Eye (tissue), 1 donor: ENCODE measurements at places on chromosomes 13 and 19.

DNA sequence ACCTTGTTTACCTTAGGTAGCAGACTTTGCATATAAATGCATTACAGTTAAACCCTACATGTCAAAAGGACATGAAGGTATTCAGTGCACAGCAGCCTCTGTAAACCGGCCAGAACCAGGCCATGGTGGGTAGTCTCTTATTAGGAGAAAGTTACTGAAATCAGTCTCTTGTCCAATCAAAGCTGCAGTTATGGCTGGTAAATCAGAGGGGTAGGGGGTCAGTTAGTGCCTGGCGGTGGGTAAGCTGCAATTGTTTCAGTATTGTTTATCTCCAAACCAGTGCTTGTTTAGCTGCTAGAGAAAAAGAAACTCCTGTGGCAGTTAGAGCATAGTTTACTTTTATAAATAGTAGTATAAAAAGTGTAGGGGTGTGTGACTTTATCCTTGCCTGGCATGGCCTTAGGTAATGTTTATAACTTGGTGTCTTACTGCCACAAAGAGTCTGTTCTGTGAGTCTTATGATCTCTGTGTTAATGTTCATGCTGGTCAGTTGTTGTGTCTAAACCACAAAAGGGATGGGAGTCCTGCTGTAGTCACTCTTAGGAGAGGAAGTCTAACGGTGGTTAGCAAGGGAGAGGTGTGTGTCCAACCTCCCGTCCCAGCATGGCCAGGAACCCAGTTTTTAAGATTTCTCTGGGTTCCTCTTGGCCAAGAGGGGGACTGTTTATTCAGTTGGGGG is 28.0 kb downstream of the CHST8 start:
- DNase-seq, result no peak

- DNase-seq, result peak; percentile 87
Measured at GRCh38 chr19:12778017-12778904, 2.9 kb upstream of the HOOK2 start.

- DNase-seq, result no peak
Measured at GRCh38 chr13:75363371-75363770, 118.6 kb downstream of the TBC1D4 start.

GRCh38 chr19:44856421-44857083 is 10.5 kb downstream of the NECTIN2 start:
- no peak for DNase-seq

GRCh38 chr13:113879017-113879416 is 15.1 kb upstream of the GAS6 start:
- peak; percentile 74 for DNase-seq

DNA sequence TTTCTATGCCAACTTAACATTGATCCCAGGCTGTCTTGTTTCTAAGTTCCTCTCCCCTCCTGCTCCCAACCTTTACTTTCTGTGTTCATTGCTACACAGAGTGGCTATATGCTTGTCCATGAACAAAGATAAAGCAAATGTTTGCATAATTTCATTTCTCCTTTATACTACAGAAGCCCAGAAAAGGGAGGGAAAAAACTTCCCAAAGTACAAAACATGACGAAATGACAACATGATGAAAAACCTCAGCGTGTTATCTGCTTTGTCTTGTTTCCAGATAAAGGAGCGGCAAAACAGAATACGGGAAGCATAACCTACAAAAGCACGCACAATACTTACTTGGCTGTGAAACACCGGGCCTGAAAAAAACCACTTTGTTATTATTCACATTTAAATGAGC is 336.8 kb downstream of the DNAJC15 start:
- DNase-seq, result no peak

DNA sequence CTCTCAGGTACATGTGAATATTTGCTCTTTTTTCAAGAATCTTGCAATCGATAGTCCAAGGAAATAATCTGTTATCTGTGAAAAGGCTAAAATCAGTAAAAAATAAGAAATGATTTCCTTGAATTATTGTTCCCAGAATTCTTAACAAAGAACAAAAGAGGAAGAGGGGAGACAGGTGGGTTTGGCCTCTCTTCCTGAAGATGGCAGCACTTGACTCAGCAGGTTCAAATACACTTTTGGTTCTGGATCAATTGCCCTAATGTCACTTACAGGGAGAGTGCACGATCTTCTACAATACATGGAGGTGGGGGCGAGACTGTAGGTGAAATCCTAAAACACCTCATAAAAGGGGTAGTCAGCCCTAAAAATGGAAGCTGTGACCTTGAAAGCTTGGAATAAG is 358.7 kb downstream of the IRS2 start:
- no peak for DNase-seq

GRCh38 chr19:43639519-43640423 is at the start of gene CADM4:
CADM4 (minus strand) TSS chr19:43639850; CDS start chr19:43639790, 60 bp downstream.
- peak; percentile 65 for DNase-seq

DNA sequence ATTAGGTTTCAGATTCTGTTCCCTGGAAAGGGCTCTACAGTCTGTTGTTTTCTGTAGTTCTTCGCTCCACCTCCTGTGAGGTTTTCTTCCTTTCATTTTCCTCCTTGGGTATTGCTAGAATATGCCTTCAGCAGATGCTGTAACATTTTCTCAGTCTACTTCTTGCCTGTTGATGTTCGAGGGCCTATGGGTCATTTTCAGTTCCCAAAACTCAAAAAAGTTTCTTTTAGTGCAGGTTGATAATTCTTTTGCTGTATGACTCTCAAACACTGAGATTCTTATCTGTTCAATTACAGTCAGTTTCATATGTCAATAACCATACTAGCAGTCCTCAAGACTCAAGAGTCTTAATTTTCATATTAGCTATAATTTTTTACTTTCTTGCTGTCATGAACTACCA is 268.3 kb downstream of the RFC3 start:
- DNase-seq, result no peak

GRCh38 chr13:51451467-51452360 is 1.1 kb downstream of the INTS6 start:
- DNase-seq, result peak; percentile 89

DNA sequence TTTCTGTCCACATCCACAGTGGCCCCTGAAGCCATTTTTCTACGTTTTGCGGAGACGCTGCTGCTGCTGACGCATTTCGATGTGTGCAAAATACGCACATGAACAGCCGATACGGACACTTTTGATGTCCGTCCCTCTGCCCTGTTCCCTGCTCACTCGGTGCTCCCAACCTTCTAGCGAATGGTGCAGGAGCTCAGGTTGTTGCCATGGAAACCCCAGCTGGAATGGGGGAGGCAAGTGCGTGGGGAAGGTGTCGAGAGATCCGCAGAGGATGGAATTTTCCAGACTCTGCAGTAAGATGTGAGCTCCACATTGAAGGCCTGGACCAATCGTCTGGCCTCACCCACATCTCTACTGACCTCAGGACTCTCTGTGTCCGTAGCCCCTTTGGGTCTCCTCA is 109.2 kb upstream of the USP29 start:
- DNase-seq, result no peak

- DNase-seq, result peak; percentile 85
Measured at GRCh38 chr13:31909864-31910551, 121.6 kb upstream of the FRY start.

- peak; percentile 79 for DNase-seq
Measured at GRCh38 chr19:3274942-3275582, 50.6 kb downstream of the CELF5 start.

- DNase-seq, result peak; percentile 47
Measured at GRCh38 chr13:109707044-109707741, 79.2 kb downstream of the IRS2 start.

DNA sequence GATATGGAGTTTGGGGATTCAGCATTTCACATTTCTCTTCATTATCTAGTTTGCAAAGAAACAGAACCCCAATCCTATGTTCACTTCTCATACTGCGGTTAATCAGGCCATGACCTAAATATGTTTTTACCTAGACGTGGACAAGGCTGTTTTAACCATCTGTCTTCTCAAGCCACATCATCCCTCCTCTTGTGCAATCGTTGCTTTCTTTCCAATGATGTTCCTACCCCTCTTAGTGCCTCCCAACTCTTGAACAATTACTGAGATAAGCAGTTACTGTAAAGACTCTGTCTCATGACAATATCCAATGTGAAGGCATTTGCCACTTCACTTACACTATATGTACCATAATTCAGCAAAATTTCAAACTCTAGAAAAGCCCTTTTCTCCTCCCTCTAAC is 406.2 kb downstream of the LIG4 start:
- no peak for DNase-seq

- DNase-seq, result peak; percentile 59
Measured at GRCh38 chr13:110124201-110124940, 182.6 kb downstream of the COL4A1 start.

- DNase-seq, result no peak
Measured at GRCh38 chr13:113497217-113497616, 6.7 kb upstream of the DCUN1D2 start.

DNA sequence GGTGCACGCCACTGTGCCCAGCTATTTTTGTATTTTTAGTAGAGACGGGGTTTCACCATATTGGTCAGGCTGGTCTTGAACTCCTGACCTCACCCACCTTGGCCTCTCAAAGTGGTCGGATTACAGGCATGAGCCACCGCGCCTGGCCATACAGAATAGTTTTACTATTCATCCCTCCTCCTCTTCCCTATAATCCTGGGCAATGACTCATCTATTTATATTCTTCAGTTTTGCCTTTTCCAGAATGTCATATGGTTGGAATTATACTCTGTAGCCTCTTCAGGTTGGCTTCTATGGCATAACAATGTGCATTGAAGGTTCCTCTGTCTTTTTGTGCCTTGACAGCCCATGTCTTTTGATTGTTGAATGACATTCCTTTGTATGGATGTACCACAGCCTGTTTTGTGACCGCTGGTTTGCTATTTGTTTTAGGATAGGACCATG is 22.2 kb upstream of the LRP3 start:
- DNase-seq, result no peak

DNA sequence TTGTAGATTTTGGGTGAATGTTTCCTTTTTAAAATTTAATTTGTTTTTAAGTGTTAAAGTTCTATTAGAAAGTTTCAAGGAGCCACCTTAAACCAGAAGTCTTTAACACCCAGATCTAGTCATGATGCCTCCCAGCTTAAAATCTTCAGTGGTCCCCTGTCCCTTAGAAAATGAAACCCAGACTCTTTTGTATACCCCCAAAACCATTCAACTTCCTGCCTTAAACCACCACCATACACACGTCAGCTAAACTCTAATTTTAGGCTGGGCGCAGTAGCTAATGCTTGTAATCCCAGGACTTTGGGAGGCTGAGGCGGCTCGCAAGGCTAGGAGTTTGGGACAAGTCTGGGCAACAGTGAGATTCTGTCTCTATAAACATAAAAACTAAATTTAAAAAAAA is 37.9 kb downstream of the N4BP2L1 start:
- DNase-seq, result no peak

GRCh38 chr19:40549007-40549708 is 27.5 kb upstream of the SHKBP1 start:
- DNase-seq, result peak; percentile 86

GRCh38 chr19:47723581-47723940 is 10.3 kb downstream of the EHD2 start:
- DNase-seq, result no peak

DNA sequence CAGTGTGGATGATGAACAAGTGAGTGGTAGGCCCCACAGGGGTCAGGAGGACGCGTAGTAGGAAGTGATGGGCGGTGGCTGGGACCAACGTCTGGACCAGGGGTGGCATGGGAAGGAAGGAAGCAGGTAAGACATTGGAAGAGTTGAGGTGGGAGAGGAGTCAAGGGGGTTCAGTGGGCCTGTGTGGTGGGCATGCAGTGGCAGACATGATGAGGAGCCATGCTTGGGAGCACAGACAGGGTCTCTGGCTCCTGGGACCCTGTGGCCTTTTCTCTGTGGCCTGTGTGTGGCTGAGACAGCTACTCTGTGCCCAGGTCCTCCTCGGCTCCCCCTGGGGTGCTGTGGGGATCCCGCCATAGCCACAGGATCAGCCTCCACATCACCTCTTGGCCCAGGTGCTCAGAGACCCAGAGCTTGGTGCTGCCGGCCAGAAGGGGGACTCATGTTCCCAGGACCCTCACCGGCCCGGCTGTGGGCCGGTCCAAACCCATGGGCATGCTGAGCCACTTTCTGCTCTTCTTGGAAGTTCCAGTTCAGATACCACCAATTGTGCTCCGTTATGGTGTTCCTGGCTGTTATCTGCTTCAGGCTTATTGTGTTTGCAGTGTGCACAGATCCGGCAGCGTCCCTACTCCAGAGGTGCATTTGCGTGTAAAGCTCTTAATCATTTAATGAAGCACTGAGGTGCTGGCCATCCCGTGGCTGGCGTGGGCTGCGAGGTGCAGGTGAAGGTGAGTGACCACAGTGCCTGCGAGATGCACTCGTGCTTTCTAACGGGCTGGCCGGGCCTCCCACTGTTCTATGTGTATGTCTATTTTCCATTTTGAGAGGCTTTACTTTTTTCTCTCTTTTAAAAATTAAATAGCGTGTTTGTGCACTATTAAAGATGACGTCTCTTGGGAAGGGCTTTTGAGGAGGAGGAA is 147.9 kb downstream of the TEX29 start:
- no peak for DNase-seq

DNA sequence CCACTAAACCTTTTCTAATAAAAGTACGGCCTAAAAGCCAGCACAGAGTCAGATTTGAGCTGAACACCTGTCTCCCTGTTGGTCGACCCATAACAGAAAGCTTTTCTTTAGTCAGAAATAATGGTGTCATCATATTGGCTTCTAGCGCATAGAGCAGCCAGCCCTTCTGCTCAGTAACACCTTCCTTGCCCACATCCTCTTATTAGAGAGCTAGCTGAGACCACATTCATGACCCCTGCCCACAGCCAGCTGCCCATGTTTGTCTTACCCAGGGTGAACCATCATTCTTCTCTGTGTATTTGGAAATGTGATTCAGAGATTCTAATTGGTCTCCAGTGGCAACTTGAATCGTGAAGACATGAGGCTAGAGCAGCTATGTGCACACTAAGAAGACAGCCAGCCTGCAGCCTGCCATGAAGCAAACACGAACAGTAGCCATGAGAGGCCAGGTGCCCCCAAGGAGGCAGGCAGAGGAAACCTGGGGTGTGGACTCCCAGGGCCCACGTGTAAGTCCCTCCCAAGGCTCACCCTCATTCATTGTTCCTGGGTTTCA is 82.3 kb upstream of the PDCD5 start:
- DNase-seq, result no peak

DNA sequence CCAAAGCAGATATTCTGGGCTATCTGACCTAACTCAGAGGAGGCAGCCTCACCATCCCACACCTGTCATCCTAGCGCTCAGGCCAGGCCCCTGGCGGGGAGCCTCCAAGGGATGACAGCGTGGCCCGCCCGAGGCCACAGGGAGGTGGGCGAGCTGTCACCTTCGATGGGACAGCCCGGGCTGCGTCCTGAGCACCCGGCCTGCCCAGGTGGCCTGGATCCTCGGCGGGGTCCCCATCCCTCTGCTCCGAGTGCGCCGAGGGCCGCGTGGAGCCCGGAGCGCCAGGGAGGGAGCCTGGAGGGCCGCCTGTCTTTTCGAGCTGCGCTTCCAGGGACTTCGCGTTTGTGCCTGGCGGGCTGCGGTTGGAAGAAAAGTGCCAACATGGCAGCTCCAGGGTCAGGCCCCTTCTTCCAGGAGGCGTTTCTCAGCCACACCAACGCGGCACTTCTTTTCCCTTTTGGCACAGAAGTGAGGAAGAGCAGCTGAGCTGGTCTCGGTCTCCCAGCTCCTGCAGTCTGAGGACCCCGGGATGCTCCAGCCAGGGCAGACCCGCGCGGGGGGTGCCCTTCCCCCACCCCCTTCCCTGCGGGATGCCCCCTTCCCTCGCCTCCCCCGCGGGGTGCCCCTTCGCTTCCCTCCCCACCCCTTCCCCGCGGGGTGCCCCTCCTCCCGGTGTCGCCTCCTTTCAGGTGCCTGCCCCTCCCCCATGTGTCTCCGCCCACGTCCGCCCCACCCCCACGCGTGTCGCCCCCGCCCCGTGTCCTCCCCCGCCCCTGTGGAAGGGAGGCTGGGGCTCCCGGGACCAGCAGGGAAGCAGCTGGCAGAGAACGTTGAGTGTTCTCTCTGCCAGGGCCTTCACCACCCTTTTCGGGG is 42.3 kb downstream of the GJA3 start:
- peak; percentile 78 for DNase-seq

- peak; percentile 79 for DNase-seq
Measured at GRCh38 chr19:13149628-13150186, 468 bp downstream of the STX10 start.
